Activated T-helper 17 cell treated with anti-CD3 and anti-CD28 coated beads, Interleukin-2, amount 50 U/mL, for 72 hours (primary cell): ENCODE measurements at places on chromosomes 5 and 9. TPM values are rescaled to one million over a fixed set of nuclear protein-coding genes. Genes with fewer than 3 reads are reported as not detected.

Gene F2RL1
- 0.85 TPM for total RNA-seq

Gene ACOT12
- total RNA-seq: not detected

Gene PTGES2
- total RNA-seq: 15.3 TPM

Gene ROR2
- total RNA-seq: not detected

Gene DDX4
- not detected for total RNA-seq

Gene KIAA1958
- 10.0 TPM for total RNA-seq

Gene CDKN2A
- 6.4 TPM for total RNA-seq

Gene HMMR
- 68.0 TPM for total RNA-seq

Gene CPEB4
- total RNA-seq: 15.6 TPM

Gene LRRC8A
- 24.5 TPM for total RNA-seq
